Esophagus squamous epithelium (tissue), 5 donors: ENCODE measurements at places on chromosomes 3 and 15.

GRCh38 chr3:84724877-84725276 is 233.9 kb upstream of the CADM2 start:
- no peak for DNase-seq

DNA sequence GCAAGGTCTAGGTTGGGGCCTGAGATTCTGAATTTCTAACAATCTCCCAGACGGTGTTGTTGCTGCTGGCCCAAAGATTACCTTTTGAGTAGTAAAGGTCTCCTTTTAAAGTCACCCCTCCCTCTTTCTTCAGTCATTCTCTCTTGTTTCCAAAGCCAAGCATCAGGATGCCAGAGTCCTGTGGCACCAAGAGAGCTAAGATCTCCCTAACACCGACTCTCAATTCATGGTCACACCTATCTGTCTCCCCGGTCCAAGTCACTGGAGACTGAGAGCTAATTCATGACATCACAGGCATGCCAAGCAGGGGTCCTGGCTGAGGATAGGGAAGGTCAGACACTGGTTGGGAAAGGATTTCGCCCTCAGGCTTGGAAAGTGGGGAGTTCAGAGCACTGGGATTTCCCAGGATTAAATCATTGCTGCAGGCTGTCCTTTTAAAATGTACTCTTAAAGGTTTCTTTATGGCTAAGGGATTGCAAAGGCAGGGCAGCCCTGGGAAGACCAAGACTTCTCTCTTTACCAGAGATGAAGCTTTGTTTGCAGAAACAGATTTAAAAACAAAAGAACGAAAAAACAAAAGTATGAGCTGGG is 7.3 kb downstream of the SHOX2 start:
- DNase-seq, result no peak

- DNase-seq, result no peak
Observed at GRCh38 chr3:53175613-53176540, 14.9 kb downstream of the PRKCD start.

GRCh38 chr3:6467186-6467585 is 393.7 kb upstream of the GRM7 start:
- DNase-seq, result no peak

DNA sequence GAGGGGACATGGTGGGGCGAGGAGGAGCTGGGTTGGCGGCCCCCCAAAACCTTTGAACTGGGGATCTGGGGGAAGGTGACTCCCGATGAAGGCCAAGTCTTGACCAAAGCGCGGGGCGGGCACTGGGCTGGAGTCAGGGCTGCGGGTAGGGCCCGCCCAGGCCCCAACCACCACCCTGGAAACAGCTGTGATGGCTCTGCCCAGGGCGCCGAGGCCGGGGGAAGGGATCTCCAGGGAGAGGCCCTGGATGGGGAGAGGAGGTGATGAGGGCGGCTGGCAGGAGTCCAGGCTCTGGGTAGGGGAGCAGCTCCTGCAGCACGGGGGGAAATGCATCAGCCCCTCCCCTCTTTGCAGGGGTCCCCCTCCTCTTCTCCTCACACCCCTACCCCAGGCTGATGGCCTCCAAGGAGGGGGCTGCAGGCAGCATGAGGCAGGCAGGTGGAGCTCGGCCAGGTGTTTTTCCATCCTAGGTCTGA is 5.9 kb upstream of the C15orf39 start:
- no peak for DNase-seq

DNA sequence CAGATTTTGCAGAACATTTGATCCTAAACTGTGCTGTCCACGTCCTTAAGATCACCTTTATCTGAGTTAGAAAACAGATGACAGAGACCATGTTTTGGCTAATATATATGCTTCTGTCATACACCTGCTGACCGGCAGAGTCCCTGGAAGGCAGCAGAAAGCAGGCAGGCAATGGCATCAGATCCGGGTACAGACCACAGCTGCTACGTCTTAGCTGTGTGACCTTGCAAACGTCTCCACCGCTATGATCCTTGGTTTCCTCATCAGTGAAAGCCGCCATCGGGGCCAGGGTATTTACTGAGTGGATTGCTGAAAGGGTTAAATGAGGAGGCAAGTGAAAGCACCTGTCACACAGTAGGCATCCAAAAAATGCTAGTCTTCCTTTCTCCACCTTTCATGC is 72.1 kb downstream of the ABTB1 start:
- no peak for DNase-seq

DNA sequence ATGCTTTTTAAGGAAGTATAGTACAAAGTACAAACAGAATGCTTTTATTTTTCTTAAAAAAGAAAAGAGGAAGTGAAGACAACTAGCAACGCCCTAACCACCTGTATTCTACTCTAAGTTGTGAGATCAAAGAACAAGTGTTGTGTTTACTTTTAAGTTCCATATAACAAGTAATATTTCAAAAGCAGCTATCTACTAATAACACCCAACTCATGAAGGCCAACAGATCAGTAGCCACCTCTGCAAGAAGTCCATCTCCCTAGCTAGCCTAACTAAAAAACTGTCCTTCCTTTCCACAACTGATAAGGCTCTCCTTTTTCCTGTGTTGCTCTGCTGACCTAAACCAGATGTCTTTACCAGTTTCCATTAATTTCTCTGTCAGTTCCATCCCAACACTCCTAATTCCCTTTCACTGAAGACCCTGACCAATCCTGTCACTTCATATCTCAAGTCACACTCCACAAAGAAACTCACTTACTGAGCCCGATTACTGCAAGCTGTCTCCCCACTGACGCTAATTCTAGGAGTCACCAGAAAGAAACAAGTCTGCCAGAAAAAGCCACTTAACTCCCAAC is 26.9 kb downstream of the PHC3 start:
- no peak for DNase-seq

DNA sequence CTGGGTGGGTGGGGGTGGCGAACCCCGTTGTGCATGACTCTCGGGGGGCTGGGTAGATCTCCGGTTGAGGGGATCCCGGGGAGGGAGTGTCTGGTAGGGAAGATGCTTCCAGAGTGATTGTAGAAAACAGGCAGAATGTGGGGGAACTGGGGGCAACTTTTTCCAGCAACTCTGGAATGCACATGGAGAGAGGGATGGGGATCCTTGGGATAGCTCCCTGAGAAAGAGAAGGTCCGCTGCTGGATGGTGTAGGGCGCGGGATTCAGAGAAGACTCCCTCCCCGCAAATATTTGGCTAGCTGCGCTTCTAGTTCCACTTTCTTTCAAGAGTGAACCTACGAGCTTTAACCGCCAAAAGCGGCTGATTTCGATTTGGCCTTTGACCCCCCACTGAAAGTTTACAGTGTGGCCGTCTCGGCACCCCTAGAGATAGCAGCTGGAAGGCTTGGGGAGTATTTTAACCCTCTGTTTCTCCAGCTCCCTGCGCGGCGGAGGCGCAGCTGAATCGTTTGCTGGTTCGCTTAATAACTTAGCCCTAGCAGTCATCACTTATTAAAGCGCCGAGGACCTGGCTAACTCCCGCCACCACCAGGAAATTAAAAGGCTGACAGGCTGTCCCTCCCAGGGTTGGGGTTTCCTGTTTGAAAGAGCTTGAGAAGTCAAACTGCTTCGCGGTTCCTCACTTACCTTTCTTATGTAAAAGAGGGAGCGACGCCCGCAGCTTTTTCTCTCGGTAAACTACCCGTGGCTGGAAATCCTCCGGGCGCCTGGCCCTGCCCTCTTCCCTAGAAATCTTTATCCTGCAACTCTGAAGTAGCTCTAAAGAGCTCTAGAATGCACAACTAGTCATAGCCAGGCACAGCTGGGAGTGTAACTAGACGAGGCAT is 1.2 kb downstream of the PHLDB2 start:
- peak; percentile 22 for DNase-seq

GRCh38 chr3:189718215-189718614 is 87.0 kb downstream of the TP63 start:
- DNase-seq, result no peak

DNA sequence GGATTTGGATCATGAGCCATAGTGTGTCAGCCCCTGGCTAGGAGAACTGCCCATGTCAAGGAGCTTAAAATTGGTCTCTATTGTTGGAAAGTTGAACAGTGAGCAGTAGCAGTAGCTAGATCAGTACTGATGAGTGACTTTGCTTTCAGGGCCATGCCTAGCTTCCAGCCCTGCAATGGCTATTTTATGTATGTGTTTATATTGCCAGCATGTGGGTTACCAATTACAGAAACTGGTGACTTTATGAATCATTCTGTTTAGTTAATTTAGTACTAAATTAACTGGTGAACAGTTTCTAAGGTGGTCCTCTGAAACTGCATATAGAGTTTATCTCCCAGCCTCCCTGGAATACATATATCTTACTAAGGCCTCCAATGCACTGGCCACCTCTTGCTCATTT is 908.1 kb upstream of the ALCAM start:
- no peak for DNase-seq

DNA sequence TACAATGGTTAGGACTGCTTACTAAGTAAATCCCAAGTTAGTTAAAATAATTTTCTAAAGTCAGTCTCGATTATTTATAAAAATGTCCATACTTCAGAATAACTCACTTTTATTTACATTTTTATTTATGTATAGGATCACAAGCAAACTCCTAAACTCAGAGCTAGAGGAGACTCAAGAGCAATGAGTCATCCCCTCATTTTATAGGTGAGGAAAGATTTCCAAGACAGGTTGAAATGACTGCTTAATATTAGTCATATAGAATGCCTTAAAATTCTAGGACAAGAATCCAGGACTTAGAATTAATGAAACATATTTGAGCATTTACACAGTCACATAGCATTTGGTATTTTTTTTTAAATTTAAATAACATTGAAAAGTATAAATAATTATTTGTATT is 983.8 kb downstream of the SI start:
- no peak for DNase-seq

DNA sequence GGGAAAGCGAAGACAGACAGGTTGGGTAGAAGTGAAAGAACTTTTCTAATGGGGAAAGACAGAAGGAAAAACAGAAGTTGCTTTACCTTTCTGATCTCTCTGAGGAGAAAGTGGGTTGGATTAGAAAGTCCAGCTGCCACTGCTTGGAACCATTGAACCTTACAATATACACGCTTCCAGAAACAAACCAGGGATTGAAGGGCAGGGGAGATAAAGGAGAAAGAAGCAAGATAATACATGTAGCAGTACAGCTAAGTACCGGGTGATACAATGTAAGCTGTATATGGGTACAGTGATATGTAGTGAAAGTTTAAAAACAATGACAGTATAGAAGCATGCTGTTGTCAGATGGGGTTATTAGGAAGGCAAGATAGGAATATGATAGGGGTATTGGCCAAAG is 684.4 kb downstream of the AGBL1 start:
- no peak for DNase-seq

- DNase-seq, result no peak
Observed at GRCh38 chr3:152258448-152259393, 10.0 kb upstream of the MBNL1 start.

- DNase-seq, result no peak
Observed at GRCh38 chr15:101433396-101433795, 56.1 kb downstream of the PCSK6 start.

GRCh38 chr3:11510001-11510340 is 133.7 kb downstream of the VGLL4 start:
- no peak for DNase-seq

GRCh38 chr3:195064300-195064931 is 206.5 kb downstream of the XXYLT1 start:
- DNase-seq, result no peak

- no peak for DNase-seq
Observed at GRCh38 chr3:30098653-30099455, 507.5 kb upstream of the TGFBR2 start.

GRCh38 chr3:169663951-169664820 is 674 bp upstream of the MECOM start:
- no peak for DNase-seq

DNA sequence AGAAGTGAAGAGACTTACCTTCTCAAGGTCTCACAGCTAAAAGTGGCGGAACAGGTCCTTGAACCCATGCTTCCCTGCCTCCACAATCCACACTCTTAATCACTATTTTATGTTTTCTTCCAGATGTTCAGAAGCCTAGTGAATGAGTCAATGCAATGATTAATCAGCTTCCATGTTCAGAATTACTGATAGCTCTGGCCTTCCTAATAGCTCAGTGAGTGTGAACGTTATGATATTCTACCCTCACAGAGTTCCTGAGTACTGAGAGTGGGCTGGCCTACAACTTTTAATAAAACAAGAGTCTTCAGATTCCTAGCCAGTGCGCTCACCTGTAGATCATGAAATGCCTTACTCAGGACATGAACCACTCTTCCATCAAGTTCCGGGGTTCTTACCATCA is 443.0 kb upstream of the ADAMTS9 start:
- no peak for DNase-seq

DNA sequence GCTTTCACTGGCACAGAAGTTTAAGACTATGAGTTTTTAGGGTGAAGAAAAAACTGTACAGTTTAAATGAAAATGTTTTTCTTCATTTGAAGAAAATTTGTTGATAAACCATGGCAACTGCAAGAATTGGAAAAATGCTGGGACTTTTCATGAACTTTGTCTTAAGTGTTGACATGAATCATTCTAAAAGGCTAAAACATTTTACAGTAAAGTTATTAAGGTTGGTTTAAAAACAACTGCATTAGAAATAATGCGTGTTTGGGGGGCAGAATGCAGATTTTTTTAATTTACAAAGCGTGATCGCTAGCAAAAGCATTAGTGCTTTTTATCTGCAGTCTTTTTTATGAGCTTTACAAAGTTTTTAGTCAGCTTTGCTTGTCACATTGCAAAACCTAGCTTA is 601.9 kb upstream of the TGFBR2 start:
- DNase-seq, result no peak

DNA sequence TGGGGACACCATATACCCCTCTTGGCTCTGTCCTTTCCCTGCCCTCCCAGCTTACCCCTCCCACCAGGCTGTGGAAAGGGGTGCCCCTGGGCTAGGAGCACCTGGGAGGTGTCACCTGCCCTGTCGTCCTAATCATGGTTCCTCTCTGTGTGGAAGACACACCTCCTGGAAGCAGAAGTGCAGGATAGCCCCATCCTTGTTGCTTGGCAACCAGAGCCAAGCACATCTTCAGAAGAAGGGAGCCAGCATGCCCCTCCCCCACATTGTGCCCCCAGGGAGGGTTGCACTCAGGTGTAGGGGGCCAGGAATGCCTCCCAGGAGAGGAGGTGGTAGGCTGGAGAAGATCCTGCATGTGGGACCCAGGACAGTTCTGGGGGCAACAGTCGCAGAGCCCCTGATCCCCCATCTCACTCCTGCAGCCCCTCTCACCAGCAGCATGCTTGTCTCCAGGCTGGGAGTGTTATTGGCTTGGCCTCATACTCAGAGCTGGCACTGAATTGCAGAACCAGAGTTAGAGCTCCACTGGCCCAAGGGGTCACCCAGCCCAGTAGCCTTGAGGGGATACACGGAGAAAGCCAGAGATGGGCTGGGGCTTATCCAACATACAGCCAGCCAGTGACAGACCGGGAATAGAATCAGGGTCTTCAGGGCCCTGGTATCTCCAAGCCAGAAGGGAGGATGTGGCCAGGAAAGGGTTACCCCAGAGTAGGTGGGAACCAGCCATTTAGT is 8.4 kb downstream of the RAB6B start:
- DNase-seq, result no peak

GRCh38 chr3:130925628-130926027 is 31.7 kb downstream of the ATP2C1 start:
- DNase-seq, result no peak

DNA sequence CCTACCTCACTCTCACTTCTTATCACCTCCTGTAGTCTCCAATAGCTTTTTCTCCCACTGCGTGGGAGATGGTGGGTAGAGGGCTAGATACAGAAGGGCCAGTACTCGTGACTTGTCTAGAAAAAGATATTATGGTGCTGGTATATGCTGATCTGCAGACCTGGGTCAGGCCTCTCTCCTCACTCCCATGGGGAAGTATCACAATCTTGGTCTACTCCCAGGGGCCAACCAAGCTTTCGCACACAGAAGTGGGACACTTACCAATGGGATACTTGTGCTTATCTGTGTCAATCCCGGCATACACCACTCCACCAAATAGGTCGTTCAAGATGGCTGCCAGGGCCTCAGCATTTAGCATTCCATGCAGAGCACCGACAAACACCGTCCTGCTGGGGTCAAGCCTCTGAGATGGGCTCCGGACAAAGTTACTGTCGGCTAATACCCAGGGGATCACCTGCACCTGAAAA is 9.0 kb upstream of the RPS17 start:
- DNase-seq, result no peak
